ENCODE measurements at places on chromosomes 12 and 14.

GRCh38 chr12:107539196-107539939 lies 146.2 kb upstream of the PWP1 start:
- DNase-seq = no peak

- no peak for DNase-seq
Measured at GRCh38 chr12:28893856-28894255, 255.2 kb upstream of the FAR2 start.

DNA sequence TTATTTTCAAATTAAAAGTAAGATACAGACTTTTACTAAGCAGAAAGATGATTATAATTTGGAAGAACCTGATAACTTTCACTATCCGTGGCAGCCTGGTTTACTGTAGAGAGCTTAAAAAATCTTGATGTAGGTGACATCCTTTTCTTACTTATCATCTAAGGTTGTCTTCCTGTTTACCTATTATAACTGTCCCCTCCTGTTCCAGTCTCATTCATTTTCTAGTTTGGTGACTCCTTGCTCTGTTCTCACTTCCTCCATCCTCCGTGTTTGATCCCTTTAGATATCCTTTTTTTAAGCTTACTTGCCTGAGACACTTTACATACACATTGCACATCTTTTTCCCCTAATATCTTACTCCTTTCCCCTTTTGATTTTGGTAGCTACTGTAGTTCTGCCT lies 27.5 kb downstream of the CCDC91 start:
- DNase-seq = no peak

DNA sequence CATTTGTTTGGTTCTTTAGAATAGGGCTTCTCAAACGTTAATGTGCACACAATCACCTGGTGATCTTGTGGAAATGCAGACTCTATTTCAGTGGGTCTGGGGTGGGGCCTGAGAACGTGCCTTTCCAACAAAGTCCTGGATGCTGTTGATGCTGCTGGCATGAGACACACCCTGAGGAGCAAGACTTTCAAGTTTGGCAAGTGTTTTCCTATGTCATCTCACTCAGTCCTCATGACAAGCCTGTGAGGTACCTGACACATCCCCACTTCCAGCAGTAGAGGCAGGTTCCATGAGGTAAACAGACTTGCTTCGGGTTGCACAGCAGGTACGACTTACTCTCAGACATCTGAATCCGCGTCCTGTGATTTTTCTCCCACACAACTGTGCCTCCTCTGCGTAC lies 147.1 kb downstream of the MYRFL start:
- DNase-seq = no peak

- no peak for DNase-seq
Measured at GRCh38 chr12:132143336-132144071, 615 bp downstream of the DDX51 start.

DNA sequence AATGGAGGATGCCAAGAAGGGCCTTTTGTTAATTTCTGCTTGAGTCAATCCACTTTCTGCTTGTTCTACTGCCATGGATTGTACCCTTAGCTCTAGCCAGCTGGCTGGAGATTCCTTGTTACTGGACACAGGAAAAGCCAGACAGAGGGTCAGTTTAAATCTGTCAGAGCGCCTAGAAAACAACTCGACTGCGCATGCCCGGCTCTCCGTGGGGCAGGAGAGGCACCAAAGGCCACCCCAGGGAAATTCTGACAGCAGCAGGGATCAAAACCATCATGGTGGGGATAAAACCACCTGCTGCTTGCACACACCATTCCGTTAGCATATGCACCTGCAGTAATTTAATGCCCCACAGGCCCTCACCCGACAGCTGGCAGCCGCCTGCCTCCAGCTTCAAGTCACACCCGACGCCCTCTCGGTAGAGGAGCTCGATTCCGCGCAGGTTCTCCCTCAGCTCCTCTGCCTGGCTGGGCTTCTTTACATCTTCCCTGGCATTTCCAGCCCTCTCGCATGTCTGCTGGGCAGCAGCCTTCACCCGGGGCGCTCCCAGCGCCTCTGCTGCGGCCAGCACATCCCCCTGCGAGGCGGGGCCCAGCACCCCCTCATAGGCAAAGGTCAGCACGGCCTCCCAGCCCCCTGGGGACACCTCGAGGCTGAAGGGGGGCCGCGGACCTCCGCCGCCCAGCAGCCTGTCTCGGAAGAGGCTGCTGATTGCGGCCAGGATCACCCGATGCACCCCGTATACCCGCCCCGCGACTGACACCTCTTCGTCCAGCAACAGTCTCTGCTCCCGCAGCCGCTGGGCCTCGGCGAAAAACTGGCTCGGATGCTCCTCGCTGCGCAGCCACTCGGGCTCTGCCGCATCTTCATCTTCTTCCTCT lies 1.0 kb downstream of the KLHL33 start:
- DNase-seq = no peak

DNA sequence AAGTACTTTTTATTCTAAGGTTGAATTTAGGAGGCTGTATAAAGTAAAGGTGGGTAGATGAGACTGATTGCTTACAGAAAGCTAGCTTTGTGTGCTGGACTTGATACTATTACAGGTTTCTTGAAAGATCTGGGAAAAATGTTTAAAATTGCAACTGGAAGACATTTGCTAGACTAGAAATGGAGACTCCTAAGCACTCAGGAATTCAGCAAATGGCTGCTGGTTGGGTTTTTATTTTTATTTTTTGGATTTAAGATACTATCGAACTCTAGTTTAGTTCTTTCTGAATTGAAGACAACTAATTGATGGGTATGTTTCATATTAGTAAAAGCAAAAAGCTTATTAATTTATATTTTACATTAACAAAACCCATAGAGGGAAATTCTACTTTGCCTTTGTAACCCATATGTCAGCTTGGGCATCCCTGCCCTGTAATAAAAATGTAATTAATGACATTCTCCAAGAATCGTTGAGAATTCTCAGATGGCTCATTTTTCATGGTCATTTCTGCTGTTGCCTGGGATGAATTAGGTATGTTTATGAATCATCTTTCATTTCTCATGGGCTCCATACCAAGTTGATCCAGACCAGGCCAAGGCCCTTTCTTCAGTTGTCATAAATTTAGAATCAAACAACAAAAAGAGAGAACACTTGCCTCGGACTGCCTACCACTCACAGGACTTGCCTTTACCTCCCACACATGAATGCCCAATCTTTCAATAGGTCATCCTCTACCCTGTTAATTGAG lies 102.1 kb downstream of the ERGIC2 start:
- DNase-seq = no peak

DNA sequence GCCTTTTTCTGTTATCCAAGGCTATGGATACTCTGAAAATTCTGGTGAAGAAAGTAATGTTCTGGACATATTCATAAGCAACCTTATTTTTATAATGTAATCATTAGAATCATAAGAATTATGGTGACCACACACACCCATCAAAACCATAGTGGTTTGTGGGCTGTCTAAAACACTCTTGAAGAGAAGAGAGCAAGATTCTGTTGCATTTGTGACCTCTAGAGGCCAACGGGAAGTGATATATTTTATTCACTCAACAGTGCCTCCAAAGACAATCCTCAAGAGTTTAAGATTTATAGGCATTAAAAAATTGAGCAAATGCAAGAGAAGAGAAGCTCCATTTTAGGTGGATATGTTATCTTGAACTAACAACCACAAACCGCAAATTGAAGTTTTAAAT lies 68.5 kb upstream of the LGR5 start:
- DNase-seq = no peak

DNA sequence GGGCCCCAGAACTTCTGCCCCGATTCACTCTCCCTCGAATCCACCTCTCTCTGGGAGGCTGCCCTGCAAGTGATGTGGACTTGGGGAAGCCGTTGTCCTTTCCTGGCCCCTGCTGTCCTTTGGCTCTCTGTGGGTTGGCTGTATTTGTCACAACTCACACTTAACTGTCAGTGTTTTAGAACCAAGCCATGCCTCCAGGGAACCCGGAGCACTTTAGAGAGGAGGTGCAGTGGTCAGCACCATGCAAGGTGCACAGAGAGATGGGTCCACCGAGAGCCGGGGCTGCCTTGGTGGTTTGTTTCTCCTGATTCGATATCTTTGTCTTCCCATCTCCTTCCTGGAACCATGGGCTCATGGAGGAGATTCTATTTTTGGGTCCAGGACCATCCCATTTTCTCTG lies 129.5 kb upstream of the RTL1 start:
- DNase-seq = no peak

DNA sequence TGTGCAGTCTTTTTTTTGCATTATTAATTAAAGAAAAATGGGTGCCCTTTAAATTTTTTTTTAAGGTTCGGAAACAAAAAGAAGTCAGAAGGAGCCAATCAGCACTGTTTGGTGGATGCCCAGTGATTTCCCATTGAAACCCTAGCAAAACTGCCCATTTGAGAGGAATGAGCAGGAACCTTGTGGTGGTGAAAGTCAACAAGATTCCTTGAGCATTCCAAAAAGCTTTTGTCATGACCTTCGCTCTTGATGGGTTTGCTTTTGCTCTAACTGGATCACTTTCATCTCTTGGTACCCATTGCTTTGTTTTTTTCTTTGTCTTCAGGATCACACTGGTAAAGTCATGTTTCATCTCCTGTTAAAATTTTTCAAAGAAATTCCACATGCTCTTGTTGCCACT lies 54.1 kb downstream of the ADIPOR2 start:
- no peak for DNase-seq

DNA sequence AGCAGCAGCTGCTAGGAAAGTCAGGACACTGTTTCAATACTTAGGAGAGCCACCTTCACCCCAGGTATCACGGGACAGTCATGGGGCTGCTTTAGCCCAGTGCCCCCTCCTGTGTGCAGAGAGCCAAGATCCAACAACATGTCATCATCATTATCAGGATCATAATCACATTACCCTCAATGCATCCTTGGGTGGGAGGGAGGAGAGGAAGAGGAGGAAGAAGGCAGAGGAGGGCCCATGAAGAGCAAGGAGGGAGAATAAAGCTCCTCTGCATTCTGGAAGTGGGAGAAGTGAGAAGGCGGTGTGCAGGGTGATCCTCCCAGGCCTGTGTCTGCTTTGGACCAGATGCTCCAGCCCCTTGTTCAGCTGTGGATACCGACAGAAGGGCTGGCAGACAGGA lies 64.2 kb downstream of the TSPAN11 start:
- no peak for DNase-seq

DNA sequence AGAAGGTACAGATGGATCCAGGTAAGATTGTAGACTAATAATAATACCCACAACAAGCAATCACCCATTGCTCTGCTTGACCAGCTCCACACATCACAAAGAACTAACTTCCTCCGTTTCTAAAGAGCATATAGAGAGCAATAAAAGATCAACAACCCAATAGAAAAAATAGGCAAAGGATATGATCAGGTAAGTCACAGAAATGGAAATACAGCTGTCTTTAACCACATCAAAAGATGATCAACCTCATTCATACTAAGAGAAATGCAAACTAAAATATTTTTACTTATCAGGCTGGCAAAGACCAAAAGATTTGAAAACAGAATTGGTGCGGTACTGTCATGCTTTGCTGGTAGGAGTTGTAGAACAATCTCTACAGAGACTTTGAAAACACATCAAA lies 8.9 kb downstream of the C2CD5 start:
- no peak for DNase-seq

DNA sequence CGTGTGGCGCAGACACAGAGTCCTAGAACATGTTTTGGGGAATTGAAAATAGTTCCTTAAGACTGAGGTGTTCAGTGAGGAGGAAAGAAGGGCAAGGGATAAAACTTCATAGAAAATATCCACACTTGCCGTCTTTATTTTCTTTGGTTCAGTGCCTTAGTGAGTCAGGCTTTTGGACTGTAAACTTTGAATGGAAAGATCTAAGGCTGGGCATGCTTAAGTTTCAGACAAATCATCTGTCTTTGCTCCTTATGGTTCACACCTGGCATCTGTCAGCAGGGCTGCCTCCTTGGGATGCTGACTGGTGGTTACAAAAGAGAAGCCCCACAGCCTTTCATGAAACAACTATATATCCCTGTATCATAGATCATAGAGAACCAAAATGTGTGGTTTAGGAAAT lies 136.3 kb upstream of the PRICKLE1 start:
- DNase-seq = no peak

DNA sequence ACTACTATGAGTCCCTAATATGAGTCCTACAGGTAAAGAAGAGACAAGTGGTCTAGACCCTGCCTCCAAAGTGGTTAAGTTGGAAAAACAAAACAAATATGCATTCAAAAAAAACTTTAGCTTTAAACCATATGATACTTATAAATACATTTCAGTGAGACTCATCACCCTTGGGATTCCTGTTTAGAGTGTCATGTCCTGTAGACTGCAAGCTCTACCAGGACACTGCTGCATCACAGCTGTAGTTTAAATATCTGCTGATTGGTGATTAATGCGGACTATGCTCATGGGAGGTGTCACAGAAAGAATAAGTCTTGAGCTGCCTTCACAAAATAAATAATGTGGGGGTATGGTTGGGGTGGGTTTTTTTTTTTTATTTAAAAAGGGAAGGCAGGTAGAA lies 8.8 kb upstream of the LGR5 start:
- DNase-seq = no peak

DNA sequence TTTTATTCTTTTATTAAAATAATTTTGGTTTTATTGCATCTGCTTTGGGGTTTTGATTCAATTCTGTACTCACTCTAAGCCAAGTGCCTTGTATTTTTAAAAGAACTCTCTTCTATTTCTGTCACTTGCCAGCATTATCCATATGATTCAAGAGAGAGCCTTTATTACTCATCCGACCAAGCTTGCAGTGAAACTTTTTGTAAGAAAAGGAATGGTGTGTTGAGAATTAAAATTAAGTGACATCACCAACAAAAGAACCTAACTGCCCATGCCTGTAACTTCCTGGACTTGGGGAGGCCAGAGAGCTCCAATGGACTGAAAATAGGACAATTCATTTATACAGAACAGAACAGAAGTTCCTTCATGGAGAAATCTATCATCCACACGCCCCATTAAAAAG lies 52.1 kb downstream of the GALNT4 start:
- DNase-seq = no peak

DNA sequence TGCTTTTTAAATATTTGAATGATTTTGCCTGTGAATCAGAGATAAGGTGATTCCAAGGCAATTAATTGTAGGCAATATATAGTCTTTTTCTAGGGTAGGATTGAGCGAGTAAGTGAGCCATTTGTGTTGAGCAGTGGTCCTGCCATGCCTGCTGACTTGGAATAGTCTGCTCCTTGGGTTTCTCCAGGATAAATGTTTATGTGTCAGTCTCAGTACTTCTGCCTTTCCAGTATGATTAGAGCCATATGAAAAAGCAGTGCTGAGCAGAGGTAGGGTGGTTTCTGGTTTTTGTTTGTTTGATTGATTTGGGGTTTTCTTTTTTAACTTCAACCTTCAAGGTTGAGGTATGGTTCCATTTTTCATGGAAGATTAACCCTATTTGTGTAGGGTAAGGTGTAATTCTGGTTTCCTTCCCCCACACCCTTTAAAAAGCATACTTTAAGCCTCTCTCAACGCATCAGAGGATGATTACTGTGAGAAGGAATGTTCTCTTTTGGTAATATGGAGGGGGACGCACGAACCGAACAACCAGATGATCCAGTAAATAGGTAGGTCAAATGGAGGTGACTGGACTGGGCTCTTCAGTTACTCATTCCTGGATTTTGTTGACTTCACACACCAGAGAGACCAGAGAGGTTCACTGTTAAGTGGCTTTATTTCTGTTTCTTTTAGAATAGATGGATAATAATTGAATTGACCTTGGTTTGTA lies 22.7 kb downstream of the FRMD6 start:
- DNase-seq = no peak
